ENCODE measurements at places on chromosomes 1 and 21.
A peak's percentile ranks its signal among the peaks of the same experiment; 100 is the strongest.

DNA sequence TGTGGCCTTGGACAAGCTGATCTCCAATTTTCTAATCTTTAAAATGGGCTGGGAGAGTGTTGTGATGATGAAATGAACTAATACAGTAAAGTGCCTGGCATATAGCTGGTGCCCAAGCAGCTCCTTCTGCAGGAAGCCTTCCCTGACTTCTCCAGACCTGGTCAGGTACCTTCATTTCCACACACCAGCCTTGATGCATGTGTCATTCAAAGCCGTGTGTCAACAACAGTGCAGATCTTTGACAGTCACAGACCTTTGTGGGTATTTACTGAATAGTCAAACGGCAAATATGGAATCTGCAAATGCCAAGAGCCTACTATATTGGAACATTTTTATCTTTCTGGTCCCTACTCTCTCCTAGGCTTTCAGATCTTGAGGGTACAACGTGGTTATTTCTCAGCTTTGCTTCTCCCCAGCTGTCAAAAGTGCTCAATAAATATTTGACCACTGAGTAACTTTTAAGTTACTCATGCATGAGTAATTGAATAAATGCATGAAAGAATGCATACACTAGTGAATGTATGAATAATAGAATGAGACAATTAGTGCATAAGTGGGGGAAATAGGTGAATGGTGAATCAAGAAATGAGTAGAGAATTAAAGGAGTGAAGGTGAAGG, 75.4 kb downstream of the MDM4 start:
- DNase-seq, result no peak

DNA sequence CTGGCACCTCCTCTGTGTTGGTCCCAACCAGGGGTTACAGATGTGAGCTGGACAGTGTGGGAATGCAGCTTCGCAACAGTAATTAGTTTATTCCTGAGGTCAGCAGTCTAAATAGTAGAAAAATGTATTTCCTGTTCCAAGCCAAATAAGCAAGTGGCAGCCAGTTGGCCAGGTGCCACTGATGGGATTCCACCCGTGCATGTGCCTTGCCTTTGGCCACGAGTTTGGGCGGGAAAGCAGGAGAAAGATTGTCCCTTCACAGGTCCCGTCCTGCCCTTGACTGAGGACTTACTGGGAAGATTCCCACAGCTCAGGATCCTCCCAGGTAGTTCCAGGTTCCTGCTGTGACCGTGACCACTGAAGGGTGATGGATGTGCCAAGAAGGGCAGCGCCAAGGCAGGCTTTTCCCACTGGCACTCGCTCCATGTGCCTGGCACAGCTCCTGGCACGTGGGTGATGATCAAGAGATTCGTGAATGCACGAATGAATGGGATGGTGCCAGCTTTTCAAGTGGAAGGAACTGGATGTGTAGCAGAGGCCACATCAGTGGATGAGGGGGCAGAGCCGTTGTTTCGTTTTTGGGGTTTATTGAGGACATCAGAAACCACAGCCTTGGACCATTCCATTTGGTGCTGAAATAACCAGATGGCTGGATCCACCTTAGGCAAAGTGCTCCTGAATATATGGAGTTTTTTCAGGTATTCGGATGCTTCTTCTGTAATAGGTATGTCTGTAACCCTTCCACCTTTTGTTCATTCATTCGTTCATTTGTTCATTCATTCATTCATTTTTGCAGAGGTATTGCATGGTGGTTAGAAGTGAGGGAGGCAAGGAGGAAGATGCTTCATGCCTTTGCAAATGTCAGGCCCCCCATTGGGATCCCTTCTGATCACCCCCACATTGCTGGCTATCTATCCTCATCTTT, 62.4 kb upstream of the WNT4 start:
- DNase-seq, result peak; percentile 36

GRCh38 chr1:171166361-171166760, 18.7 kb upstream of the FMO2 start:
- DNase-seq, result no peak

DNA sequence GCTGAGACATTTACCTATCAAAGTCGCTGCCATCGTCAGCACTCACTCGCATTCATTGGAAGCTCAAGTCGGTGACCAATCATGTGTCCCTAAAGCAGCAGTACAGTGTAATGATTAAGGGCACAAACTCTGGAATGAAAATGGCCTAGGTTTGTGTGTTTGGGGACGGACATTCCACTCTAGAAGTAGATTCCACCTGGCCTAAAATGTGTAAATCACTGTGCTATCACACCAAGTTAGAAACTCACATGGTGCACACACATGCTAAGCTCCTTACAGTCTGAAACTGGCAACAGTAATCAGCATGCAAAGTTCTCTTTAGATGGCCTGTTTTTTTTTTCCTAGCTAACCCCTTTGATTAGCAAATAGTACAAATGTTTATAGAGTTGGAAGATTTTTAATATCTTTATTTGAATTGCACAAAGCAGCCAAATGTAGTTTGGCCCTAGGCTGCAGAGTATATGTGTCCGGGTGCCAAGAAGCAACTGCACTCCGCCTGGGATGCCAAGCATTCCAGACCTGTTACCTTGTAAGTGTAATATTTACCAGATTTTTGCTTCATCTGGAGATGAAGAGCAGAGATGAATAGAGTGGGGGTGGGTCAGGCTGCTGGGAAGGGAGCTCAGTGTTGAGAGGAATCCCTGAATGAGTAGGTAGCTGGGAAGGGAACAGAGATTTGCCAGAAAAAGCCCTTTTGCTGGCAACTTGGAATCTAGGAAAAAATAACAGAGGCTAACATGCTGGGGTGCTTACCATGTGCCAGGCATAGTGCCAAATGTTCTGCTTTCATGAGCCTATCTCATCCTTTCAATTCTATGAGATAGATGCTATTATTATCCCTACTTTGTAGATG, 35.2 kb downstream of the TGFB2 start:
- DNase-seq, result peak; percentile 53

DNA sequence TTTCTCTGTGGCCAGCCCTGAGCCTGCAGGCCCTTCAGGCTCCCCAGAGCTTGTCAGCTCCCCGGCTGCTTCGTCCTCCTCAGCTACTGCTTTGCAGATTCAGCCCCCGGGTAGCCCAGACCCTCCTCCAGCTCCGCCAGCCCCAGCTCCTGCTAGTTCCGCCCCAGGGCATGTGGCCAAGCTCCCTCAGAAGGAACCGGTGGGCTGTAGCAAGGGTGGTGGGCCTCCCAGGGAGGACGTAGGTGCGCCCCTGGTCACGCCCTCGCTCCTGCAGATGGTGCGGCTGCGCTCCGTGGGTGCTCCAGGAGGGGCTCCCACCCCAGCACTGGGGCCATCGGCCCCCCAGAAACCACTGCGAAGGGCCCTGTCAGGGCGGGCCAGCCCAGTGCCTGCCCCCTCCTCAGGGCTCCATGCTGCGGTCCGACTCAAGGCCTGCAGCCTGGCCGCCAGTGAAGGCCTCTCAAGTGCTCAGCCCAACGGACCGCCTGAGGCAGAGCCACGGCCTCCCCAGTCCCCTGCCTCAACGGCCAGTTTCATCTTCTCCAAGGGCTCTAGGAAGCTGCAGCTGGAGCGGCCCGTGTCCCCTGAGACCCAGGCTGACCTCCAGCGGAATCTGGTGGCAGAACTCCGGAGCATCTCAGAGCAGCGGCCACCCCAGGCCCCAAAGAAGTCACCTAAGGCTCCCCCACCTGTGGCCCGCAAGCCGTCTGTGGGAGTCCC, 45.4 kb downstream of the YARS1 start:
- no peak for DNase-seq

- DNase-seq, result no peak
Observed at GRCh38 chr1:115456441-115456961, 118.5 kb upstream of the NGF start.

GRCh38 chr1:239815074-239815473, 276.6 kb upstream of the FMN2 start:
- no peak for DNase-seq

DNA sequence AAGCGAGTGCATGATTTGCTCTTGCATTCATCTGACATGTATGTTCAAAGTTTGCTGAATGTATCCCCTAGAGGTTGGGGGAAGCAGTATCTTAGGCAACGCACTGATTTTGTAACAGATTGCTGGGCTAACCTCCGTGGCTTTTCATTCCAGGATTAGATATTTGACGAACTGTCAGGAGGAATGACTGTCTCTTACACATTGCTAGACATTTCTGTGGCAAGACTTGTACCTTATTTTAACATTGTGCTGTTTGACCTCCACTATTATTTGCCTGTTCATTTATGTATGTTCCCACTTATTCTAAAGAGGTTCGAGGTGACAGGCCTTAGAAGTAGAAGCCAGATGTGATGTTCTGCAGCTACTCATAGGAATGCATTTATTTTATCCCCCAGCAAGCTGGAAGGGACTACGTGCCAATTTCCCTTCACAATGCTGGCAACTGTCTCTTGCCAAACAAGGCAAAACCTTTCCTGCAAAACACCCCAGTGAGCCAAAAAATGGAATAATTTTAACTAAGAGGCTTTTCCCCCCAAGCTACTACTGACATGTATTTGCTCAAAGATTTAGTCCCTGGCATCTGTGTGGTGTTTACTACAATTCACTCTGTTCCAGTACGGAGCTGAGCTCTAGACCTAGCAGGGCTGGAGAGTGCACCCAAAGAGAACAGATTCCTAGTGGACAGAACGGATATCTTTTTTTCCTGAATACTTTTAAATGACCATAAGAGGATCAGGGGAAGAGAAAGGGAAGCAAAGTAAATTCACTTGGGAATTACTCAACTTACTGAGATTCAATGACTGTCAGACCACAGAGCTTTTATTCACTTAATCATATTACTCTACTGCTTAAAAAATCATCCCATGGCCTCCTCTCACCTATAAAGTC, 646.2 kb downstream of the SMYD3 start:
- peak; percentile 38 for DNase-seq

GRCh38 chr1:186730951-186731729, 50.9 kb upstream of the PTGS2 start:
- no peak for DNase-seq

DNA sequence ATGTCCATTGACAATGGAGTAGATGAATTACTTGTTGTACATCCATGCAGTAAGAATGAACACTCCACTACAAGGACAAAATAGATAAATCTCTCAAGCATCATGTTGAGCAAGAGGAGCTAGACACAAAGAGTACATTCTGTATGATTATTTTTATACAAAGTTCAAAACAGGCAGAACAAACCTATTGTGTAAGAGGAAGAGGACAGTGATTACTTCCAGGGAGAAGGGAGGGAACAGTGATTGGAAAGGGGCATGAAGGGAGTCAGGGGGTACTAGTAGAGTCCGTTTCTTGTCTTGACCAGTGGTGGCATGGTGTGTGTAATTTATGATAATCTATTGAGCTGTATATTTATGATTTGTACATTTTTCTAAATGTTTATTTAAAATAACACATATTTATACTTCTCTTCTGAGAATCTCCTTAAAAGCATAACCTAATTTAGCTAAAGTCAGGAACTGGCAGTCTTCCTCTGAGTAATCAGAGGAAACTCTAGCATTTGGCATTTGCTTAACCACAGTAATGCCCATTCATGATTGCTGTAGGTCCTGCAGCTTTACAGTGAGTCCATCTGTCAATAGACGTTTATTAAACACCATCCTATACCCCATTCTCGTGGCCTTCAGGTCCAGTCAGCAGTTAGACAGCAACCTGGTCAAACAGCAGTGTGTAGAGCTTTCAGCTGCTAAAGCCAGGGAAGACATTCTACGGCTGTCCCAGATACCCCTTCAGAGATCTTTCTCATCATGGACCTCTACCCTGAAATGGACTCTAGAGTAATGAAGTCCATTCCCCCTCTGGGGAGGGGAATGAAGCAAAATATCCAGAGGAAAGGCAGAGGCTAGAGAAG, 114.1 kb upstream of the GALNT2 start:
- DNase-seq, result no peak

DNA sequence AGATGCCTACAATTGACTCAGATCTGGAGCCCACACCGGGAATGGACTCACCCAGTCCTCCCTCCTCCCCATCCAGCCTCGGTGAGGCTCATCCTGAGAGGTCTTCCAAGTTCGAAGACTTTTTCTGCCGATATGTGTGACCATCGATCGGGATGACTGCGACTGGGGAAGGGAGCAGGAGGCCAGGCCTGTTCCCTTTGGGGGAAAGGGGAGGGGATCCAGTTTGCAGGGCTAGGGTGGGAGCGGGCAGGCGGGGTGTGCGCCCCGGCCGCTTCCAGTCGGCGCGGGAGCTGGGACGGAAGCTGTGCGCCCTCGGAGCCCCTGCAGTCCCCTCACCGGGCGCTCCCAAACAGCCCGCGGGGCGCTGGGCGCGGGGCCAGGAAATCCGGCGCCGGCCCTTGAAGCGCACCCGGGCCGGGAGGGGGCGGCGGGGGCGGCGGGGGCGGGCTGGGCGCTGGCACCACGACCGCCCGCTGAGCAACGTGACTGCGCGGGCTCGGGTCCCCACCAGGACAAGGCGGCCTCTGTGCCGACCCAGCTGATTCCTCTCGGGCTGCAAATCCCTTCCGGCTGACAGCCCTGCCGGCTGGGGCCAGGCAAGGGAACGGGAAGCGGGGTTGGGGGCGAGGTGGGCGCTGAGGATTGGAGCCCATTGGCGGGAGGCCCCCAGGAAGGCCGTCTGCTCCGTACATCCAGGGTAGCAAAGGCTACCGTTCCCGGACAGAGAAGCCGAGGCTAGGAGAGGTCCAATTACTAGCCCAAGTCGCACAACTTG, 103.9 kb downstream of the EBNA1BP2 start:
- DNase-seq, result no peak

DNA sequence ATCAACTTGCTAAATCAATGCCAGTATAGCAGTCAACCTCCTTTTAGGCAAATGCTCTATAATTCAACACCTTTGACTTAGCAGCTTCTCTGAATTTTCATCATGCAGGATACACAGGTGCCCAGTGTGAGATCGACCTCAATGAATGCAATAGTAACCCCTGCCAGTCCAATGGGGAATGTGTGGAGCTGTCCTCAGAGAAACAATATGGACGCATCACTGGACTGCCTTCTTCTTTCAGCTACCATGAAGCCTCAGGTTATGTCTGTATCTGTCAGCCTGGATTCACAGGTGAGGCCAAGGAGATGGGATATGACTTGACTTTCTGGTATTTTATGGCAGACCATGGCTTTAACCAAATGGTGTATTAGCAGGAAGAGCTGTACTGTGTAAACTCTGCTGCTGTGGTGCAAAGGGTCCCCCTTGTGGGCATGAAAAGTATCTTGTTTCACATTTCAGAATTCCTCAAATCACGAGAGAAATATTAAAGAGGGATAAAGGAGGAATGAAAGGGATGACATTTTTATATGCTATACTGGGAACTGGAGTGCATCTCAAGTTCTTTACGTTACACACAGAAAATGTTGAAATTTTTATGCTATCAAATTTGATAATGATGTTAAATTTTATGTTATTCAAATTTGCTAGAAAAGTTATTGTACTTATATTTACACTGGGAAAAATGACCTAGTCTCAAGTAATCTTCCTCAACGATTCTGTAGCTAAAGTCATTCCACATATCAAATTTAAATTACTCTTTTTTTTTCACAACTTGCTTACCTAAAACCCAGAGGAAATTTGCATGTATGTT, 88.9 kb downstream of the CRB1 start:
- DNase-seq, result peak; percentile 47

DNA sequence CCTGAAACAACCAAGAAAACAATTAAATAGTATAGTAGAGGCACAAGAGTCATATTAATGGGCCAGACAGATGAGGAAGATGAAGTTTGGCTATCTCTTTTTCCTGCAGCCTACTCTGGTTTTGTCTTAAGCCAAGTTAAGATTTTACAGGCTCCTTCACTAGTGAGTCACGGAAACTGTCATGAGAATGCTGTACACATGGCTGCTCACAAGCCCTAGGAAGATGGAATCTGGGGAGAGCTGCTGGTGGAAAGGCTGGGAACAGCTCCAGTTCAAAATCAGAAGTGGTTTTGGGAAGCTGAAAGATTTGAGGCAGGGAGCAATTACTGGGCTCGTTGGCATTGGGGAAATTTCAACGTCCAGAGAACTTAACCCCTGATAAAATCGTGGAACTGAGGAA, 46.4 kb upstream of the S1PR1 start:
- DNase-seq, result no peak

- no peak for DNase-seq
Observed at GRCh38 chr1:33792216-33792615, 71.7 kb upstream of the HMGB4 start.
